NCI-H2171 treated with DMSO at 0.1 percent for 48 hours (cell line): ENCODE measurements at places on chromosomes 5 and 9.
A peak's percentile ranks its signal among the peaks of the same experiment; 100 is the strongest.

GRCh38 chr5:128673000-128673399 lies 135.0 kb upstream of the FBN2 start:
- DNase-seq = no peak

- DNase-seq = no peak
These were observed 6.0 kb downstream of the TMOD1 start for GRCh38 chr9:97507428-97507984.

DNA sequence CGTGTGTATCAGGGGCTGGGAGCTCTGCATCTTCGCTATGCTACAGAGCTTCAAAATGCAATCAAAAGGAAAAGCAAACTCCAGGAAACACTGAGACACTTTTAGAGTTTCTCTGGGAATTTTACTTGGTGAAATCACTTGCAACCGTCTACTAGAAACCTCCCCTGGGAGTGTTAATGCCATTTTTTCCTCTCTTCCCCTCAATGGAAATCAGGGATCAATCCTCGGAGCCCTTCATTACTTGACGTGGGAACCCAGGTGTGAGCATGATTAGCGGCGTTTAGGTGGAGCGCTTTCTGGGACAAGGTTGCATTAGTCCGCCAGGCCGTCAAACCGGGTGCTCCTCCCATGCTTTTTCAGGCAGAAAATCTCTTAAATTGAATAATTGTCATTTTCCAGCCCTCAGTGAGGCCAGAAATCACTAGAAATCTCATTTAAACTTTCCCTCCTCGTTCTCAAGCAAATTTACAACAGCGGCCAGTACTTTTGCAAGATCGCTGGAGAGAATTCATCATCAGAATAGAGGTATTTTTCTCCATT lies 191.3 kb downstream of the IRX1 start:
- DNase-seq = no peak

- DNase-seq = no peak
These were observed 35.1 kb upstream of the ABCA1 start for GRCh38 chr9:104963076-104963475.

GRCh38 chr5:23820765-23821471 lies 313.5 kb downstream of the PRDM9 start:
- DNase-seq = peak; percentile 75
